ENCODE measurements at places on chromosomes 3 and 15. TPM values are rescaled to one million over a fixed set of nuclear protein-coding genes. Genes with fewer than 3 reads are reported as not detected.

- DNase-seq: peak; percentile 91
Measured at GRCh38 chr3:13022348-13023234, 50.6 kb downstream of the IQSEC1 start.

GRCh38 chr15:31223478-31224350 is 102.9 kb upstream of the KLF13 start:
- DNase-seq: peak; percentile 53

- no peak for DNase-seq
Measured at GRCh38 chr3:99429502-99429901, 208.9 kb upstream of the COL8A1 start.

DNA sequence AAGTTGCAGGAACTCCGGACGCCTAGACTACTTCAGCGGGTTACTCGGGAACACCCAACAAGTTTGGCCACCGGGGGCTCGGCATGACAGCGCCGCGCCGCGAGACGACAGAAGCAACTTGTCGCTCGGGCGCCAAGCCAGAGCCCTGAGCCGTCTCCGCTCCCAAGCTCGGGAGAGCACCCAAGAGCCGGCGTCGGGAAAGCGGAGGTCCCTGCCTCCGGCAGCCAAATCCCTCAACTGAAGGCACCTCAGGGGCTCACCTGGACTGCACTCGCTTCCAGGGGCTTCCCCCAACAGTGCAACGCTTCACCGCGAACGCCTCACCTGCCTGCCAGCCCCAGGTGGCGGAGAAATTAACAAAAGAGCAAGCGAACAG is 640 bp downstream of the MB21D2 start:
- DNase-seq: no peak

BTLA gene
- total RNA-seq: not detected

DNA sequence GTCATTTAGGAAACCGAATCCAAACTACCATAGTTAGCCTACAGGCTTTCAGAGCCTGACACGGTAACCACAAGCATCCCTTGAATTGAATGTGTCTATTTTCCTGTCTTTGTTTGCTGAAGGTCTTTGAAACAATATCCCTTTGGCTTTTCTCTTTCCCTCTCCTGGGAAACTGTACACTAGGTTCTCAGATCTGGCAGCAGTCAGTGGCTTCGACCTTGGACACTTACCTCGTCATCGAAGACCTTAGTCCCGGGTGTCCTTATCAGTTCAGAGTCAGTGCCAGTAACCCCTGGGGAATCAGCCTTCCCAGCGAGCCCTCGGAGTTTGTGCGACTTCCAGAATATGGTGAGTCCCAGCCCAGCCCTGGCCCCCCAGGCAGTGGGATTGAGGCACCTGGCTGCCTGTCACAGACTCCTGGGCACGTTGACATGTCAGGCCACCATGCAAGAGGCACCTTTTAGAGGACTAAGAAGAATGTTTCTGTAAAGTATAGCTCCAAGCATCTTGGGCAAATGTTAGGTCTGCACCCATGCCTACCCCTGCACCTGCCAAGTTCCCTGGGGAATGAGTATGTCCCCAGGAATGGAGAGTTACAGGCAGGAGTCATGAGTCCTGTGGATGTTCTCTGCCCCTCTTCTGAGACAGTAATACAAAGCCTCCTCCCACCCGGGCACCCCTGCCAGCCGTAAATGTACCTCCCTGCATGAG is 30.4 kb upstream of the UMPS start:
- DNase-seq: no peak

ACSBG1 gene
- 3.9 TPM for total RNA-seq

All from H7 (cell line).